ENCODE measurements at places on chromosomes 7 and 10.
A peak's percentile ranks its signal among the peaks of the same experiment; 100 is the strongest.

GRCh38 chr7:87000344-87000743 is 59.1 kb downstream of the ELAPOR2 start:
- no peak for DNase-seq

- DNase-seq, result no peak
Observed at GRCh38 chr10:97825020-97825760, 24.5 kb upstream of the GOLGA7B start.

- DNase-seq, result no peak
Observed at GRCh38 chr7:68601826-68602225, 996.4 kb upstream of the AUTS2 start.

GRCh38 chr7:134473861-134474291 is 15.0 kb upstream of the AKR1B1 start:
- no peak for DNase-seq

- DNase-seq, result no peak
Observed at GRCh38 chr7:112067200-112067599, 139.0 kb downstream of the DOCK4 start.

- DNase-seq, result no peak
Observed at GRCh38 chr10:104117839-104118323, 4.1 kb upstream of the SFR1 start.

DNA sequence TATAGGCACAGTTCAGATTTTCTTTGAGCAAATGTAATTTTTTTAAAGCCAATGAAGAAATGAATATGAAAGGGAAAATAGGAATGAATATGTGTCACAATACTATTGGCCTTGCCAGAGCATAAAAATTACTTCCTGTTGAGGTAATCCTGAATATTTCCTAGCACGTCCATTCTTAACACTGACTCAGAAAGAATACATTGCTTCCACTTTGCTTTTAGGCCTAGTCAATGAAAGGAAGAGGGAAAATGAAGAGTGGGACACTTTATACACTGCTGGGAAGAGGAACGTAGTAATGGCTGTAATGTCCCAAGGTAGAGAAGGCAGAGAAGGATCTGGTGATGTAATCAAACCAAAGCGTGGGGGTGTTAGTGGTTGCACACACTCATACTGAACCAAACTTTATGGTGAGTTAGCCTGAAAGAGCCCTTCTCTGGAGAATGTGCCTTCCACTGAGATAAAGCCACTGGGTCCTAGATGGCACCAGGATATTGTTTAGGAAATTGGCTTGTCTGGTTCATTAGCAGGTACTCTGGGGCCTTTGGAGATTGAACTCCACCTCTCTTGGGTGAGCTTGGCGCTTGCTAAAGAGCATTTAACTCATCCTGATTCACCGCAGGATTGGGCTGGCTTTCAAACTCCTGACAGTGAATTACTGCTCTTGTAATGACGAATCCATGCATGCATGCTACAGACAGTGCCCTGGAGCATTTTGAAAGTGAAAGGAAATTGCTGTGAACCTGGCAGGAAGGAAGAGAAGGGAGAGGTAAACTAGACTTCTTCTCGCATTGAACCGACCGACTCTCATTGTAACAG is 254.9 kb downstream of the KIAA1217 start:
- no peak for DNase-seq

DNA sequence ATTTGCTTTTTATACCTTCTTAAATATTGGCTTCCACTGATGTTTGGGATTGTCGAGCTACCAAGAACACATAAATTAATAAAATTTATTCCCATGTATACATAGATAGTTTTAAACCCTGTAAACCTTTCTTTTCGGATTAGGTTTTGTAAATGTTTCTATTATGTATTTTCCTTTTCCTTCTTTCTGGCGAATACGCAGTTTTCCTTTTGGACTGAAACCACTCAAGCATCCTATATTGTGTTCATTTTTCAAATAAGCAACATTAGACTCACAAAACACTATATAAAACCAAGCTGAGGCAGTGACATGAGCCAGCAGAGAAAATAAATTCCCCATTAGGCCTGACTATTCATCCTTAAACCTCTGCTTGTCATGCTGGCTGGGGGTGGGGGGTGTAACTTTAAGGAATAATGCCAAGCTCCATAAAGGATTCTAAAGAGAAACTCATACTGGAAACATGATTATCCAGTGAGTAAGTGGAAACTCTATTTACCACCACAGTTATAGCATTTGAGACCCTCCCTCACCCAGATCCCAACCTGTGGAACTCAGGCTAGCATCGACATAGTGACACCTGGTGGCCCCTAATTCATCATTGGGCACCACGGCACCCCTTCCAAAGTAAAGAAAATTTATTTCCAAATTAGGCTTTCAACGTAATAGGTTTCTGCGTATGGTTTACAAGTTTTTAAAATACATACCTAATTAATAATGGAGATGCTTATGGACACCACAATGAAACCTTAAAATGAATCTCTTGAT is 86.5 kb upstream of the CELF2 start:
- no peak for DNase-seq

GRCh38 chr7:92782855-92783254 is 53.5 kb downstream of the CDK6 start:
- DNase-seq, result no peak

- DNase-seq, result no peak
Observed at GRCh38 chr7:30252885-30253795, 31.3 kb upstream of the ZNRF2 start.

DNA sequence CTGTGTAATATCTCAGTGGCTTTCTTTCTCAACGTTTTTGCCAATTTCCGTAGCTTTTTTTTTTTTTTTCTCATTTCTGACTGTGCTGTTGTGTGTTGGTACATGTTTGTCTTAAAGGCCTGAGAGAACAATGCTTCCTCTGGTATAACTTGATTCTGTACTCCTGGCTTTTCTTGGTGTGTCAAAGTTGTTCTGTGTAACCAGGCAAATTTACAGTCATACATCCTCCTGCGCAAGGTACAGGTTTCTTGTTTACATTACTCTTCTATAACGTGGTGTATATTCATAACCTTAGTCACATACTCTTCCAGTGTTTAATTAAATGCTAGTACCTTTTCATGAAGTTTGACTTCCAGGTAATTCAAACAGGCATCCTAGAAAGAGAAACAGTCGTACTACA is 8.3 kb upstream of the ARHGAP12 start:
- DNase-seq, result no peak

GRCh38 chr7:150936018-150936417 is 42.1 kb downstream of the KCNH2 start:
- no peak for DNase-seq

GRCh38 chr7:87506246-87507180 is 31.0 kb upstream of the ABCB4 start:
- no peak for DNase-seq

GRCh38 chr7:44222776-44223261 is 22.0 kb downstream of the YKT6 start:
- no peak for DNase-seq

DNA sequence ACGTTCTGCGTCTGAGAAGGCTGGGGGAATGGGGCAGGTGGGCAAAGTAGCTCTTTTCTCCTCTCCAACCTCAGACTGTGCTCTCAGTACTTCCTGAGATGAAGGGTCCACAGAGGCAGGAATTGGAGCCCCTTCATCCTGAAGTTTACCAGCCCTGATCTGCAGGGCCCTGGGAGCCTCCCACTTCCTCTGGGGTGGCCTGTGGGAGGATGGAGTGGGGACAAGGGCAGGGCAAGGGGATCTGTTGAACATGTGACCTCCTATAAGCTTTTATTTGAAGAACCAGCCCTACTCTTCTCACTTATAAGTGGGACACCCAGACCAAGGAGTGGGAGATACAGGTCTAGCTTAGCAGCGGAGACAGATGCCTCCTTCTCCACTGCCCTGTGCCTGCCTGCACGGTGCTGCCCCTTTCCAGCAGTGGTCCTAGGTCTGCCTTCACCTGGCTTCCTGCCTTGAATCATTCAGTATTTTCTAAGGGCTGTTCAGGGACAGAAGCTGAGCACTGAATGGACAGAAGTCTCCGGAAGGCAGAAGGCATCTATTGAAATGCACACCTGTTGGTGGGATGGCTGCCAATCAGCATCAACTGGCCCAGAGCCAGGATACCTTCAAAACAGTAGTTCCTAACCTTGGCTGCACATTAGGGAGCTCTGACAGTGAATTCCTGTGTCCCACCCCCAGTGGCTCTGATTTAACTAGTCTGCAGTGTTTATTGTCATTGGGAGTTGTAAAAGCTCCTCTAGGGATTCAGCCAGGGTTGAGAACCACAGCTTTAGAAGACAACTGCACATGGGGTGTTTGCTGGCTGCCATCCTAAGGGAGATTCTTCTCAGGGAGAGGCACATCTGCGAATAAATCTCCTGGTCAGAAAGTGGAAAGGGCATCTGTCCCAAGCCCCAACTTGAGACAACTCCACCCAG is 2.7 kb upstream of the ARHGAP22 start:
- DNase-seq, result no peak

GRCh38 chr7:2010101-2010500 is 222.6 kb downstream of the MAD1L1 start:
- no peak for DNase-seq

GRCh38 chr10:125792342-125793300 is 17.0 kb upstream of the MMP21 start:
- DNase-seq, result no peak

- no peak for DNase-seq
Observed at GRCh38 chr7:100444311-100445278, 8.3 kb upstream of the PPP1R35 start.

- DNase-seq, result no peak
Observed at GRCh38 chr10:4662576-4663161, 163.3 kb upstream of the AKR1E2 start.

DNA sequence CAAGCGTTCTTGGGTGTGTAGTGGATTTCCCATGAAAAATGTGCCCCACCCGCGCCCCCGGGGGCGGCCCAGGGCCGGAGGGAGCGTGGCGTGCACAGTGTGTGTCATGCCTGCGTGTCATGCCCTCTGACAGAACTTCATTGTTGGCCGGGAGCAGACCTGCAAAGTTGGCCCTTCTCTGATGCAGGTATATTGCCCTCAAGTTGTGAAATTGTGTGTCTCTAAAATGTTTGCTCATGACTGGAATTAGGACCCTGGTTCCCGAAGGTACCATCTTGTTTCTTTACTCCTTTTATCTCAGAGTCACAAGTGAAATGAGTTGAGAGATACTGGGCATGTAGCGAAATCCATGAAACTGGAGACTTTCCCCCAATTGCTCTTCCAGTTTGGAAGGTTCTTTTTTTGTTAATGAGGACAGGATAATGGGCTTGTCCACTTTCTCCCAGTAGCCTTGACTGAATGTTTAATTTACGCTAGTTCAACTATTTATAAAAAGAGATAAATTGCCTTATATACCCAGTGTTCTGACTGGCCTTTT is 26.2 kb downstream of the ADK start:
- peak; percentile 21 for DNase-seq

GRCh38 chr10:35343739-35344138 is 7.4 kb downstream of the CCNY start:
- no peak for DNase-seq

- DNase-seq, result no peak
Observed at GRCh38 chr7:196778-197321, 4.5 kb downstream of the FAM20C start.

- no peak for DNase-seq
Observed at GRCh38 chr7:34100661-34101060, 195.3 kb downstream of the BMPER start.

- no peak for DNase-seq
Observed at GRCh38 chr10:3401491-3401938, 228.9 kb upstream of the PITRM1 start.

DNA sequence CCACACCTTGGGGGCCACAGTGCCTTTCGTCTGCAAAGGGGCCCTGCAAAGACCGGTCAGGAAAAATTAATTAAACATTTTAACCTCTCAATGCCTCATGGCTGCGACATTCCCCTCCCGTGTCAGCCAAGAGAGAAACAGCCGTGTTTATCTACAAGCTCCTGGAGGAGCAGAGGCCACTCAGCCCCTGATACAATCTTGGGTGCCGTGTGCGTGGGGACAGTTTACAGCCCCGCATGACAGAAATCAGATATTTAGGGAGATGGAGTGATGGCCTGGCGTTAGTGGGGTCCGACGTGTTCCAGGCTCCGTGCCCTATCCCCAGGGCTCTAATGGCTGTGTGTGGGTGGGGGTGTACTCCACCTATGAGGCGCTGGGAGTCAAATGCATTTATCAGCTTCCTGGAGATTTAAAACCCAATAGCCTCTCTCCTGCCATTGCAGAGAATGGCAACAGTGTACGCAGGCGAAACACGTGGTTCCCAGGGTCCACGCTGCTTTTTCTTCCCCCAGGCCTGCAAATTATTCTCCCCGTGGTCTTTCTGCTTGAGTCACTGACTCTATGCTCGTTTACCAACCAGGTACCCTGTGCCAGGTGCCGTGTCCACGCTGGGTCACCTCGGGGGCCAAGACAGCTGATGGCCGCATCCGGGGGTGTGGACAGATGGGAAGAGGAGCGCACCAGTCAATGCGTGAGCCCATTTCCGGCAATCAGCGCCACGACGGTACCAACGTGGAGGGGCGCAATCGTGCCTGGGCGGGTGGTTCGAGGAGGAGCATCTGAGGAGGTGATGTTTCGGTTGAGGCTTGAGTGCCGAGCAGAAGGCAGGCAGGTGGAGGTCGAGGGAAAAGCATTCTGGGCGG is 26.6 kb upstream of the PSMG3 start:
- no peak for DNase-seq

GRCh38 chr7:116963234-116963633 is 9.9 kb downstream of the ST7 start:
- DNase-seq, result no peak

DNA sequence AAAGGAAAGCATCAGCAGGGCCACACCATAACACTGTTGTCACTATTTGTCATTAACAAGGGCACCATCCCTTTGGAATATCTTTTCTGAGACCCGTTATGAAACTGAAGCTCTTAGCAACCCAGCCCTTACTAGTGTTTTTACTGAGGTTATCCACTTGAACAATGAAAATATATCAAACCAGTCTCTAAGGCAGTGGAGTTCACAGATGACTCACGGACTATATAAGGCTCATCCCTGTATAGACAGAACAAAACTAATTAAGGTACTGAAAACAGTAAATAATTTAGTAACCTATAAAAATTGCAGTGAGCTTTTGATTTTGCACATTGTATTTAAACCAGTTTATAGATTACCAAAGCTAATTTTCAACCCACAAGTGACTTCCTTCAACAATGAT is 196.0 kb downstream of the ELAPOR2 start:
- DNase-seq, result no peak

GRCh38 chr10:76644476-76644875 is 993.1 kb downstream of the KCNMA1 start:
- no peak for DNase-seq

- DNase-seq, result no peak
Observed at GRCh38 chr7:70571403-70571934, 560.5 kb upstream of the GALNT17 start.

- no peak for DNase-seq
Observed at GRCh38 chr10:70500812-70501301, 22.3 kb downstream of the PALD1 start.
